ENCODE measurements at places on chromosomes 6 and 20.

- no peak for DNase-seq
Observed at GRCh38 chr20:62232770-62233645, 5.3 kb upstream of the OSBPL2 start.

DNA sequence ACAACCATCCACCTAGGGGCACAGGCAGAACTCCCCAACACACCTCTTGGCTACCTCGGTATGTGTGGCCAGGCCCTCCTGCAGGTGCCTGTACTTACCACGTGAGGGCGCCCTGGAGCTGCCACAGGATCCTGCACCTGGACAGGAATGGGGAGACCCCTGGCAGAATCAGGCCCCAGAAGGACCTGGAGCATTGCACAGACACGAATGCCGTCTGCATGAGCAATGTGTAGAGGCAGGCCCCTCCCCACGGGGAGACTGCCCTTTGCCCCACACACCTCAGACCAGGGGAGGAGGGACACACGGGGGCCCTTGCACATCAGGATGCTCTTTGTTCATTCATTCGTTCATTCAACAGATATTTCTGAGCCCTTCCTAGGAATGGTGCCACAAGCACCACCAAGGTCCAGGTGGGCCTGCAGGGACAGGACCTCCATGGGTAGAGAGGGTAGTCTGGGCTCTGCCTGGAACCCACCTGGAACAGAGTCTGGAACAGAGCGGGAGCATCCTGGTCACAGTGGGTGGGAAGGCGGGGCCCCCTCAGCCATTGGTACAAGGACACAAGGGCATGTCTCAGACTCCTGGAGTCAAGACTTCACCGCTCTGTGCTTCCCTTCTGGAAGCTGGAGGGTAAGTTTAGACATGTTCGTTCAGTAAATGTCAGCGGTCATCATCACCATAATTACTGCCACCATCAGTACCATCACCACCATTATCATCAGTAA is 32.3 kb downstream of the YTHDF1 start:
- no peak for DNase-seq

DNA sequence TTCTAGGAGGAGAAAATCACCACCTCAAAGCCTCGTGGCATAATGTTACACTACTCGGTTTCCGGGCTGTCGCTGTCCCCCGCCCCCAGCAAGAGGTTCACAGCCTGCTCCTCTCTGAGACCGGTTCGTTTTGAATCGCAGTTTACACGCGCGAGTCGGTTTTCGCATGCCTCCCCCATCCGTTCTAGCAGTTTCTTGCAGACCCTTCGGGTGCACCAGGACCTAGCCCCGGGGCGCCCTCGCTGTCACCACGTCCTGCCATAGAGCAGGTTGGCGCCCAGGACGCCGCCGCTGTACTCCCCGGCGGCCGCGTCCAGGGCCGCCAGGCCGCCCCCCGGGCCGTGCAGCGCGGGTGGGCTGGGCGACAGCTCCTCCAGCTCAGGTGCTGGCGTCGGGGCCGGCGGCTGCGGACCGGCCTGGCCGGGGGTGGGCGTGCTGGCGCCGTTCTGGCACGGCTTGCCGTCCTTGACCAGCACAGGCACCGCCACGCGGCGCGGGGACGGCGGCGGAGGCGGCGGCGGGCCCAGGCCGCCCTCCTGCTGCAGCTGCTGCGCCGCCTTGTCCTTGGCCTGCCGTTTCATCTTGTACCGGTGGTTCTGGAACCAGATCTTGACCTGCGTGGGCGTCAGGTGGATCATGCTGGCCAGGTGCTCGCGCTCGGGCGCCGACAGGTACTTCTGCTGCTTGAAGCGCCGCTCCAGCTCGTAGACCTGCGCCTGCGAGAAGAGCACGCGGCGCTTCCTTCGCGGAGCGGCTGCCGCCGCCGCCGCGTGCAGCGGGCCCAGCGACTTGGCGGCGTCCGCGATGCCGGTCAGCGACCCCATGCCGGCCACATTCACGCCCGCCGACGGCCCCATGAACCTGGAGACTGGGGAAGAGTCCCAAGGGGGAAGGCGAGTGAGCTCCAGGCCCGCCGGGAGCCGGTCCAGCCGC is 1.4 kb downstream of the NKX2-4 start:
- DNase-seq, result no peak

- DNase-seq, result no peak
Observed at GRCh38 chr20:3862333-3862732, 15.7 kb downstream of the MAVS start.

GRCh38 chr6:1726341-1726768 is 116.6 kb downstream of the FOXC1 start:
- DNase-seq, result no peak

GRCh38 chr6:31609519-31610406 is 5.3 kb upstream of the AIF1 start:
- DNase-seq, result no peak

DNA sequence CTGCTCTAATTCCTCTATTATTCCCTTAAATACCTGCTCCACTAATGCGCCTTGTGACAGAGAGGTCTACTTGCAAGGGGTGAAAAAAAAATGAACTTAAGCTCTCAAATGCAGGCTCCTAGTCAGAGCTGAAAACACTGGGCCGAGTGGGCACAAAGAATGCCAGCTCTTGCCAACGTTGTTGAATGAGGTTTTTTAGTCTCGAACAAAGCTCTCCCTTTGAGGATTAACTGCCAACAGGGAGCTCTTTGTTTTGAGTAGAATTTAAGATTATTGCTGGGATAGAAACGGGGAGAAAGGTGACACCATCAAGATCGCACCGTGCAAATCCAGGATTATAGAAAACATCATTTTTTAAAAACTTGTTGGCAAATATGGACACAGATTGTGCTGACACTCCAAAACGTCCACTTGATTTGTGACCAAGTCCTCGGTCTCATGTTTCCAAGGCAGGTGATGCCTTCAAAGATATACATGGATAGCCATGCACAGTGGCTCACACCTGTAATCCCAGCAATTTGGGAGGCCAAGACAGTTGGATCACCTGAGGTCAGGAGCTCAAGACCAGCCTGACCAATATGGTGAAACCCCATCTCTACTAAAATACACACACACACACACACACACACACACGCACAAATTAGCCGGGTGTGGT is 163.2 kb downstream of the BMP7 start:
- DNase-seq, result no peak

DNA sequence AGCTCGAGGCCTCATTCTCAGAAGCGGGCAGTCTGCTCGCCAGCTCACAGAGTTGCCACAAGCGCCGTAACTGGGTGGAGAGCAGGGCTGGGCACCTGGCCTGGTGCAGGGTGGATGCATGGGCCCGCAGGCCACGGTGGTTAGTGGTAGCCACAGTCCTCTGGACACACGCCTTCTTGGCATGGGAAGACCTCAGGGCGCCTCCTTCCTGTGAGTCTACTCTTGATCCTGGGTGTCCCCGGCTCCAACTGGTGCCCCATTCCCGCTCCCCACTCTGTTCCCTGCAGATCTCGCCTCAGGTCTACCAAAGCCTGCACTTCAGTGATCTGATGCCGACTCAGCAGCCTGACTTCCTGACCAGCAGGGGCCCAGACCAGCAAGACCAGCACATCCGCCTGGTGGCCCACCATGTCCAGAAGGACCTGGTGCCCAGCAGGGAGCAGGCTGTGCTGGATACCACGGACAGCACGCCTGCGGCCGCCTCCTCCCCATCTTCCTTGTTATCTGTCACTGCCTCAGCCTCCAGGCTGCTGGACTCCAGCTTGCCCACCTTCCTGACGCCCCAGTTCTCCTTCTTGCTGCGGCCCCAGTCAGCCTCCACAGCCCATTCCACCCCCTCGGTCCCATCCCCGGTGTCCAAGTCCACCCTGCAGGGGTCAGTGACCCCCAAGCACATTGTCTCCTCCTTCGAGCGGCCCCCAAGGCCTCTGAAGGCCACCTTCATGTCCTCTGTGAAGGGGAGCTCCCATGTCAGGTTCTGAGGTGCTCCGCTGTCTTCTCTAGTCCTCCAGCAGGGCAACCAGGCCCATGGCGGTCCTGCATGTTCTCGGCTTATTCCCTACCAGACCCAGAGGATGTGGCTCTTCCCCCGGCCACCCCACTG is 43.1 kb downstream of the SUN5 start:
- DNase-seq, result no peak

GRCh38 chr20:64140956-64141355 is 23.3 kb upstream of the MYT1 start:
- no peak for DNase-seq

- DNase-seq, result no peak
Observed at GRCh38 chr6:11179419-11180202, 52.9 kb downstream of the NEDD9 start.

DNA sequence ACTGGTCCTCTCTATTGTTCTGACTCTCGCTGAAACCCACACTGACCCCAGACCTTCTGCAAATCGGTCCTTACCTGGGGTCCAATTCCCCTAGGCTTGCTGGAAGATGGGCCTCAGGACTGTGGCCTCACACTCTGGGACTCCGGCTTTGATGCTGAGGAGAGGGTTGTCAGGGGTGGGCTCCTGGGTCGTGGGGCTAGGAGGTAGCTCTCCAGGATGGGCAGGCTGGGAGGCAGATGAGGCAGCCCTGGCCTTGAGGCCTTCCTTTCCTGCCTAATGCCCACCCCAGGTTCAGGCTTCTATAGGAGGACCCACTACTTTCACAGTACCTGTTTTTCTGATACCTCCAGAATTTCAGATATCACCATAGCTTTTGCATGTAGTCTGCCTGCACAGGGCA is 21.4 kb downstream of the HLA-F start:
- no peak for DNase-seq

- no peak for DNase-seq
Observed at GRCh38 chr6:73207221-73207837, 18.0 kb downstream of the KHDC1L start.

- no peak for DNase-seq
Observed at GRCh38 chr20:52035498-52035897, 156.1 kb downstream of the ZFP64 start.

DNA sequence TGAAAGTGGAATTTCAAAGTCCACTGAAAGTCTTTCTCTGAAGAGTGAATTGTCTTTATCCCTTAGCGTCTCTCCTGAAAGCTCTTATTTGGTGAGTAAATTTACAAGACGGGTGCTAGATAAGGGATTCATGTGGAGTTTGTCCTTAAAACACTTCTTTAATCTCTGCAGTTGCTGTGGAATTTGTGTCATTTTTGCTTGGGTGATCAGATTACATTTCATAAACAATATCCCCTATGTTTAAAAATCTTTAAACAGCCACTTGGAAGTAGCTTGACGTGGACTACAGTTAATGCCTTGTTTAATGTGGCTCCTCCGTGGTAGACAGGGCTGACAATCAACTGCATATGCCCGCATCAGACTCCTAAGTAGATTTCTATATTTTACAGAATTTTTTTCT is 175.4 kb upstream of the ZNF217 start:
- DNase-seq, result no peak

DNA sequence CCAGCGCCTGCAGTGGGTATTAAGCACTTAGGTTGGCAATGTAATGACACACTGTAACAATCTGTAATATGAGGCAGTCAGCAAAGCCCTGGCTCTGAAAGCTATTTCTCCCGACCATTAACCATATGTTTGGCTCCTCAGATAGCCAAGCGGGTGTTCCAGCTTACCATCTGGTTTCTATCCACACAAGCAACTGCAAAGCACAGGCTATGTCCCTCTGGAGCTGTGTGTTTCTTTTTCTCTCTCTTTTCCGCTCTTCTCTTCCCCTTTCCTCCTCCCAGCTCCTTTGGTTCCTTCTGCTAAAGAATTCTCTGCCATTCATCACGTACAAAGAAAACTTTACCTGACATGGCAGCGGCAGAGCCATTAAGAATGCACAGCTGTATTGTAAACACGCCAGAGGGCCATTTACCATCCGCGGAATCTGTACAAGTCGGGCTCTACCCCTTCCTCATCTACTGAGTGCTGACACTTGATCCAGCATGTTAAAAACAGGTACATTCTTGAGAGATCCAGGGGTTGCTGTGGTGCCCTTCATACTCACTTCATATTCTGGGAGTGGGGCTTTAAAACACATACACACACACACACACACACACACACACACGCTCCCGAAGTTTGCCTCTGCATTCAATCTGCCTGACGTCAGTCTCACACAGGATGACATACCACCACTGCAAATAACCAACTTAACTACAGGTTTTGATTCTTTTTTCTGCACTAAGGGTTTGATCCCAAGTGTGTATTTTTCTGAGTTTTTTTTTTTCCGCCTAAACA is 77.2 kb downstream of the BACH2 start:
- DNase-seq, result no peak

GRCh38 chr20:19457611-19458010 is 245.2 kb downstream of the SLC24A3 start:
- DNase-seq, result no peak

GRCh38 chr6:132405143-132405915 is 4.1 kb upstream of the MOXD1 start:
- DNase-seq, result no peak

DNA sequence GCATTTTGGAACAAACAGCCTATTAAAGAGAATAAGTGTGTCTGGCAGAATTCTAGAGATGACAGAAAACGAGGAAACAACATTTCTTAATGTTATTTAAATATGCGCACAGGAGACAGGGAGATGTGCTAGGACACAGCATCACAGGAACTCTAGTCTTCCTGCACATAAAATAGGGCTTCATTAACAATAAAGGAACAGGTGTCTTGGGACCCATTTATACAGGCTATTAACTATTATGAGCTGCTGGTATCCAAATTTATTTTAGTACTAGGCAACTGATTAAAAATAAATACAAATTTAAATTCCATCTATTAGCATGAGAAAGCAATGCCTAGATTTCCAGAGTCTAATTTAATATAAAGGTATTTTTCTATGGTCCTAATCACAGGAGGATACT is 102.3 kb downstream of the PDSS2 start:
- no peak for DNase-seq

DNA sequence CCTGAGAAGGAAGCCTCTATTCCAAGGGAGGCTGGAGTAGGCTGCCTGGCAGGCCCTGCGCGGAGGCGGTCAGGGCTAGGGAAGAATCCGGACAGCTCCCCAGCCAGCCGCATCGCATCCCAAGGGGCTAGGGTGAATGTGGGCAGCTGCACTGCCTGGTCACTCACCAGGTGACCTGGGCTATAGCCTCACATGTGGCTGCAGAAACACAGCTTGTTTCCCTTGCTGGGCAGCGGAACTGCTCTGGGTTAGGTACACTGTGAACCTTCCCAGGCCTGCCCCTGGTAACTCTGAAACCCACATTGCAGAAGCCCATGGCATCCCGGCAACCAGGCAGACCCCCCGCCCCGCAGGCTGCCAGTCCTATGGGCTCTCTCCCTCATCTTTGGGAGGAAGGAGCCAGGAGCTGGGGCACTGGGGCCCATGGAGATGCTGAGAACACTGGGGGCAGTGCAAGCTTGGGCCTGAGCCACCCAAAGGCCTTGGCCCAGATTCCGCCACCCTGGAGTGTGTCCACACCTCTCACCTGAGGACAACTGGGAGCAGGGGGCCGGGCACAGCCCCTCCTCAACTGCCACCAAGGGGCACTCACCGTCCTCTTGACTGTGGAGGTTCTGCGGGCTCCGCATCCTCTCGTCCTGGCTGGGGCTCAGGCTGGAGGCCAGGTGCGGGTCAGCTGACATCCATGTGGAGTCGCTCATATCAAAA is 111.0 kb downstream of the NOL4L start:
- no peak for DNase-seq

DNA sequence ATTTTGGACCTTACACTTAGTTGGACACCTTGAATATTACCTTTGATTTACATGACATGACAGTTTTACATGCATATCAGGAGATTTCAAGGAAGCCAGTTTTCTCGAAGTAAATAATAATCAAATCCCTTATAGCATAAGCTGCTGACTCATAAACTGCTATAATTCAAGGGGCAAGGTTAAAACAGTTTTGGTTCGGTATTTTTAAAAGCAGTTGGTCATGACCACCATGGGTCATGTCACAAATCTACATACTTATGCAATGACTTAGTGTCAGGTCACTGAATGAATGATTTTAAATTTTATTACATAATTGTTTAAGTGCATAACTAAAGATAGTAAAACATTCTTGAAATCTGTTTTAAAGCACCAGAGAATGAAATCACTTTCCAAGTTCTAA is 158.0 kb downstream of the DST start:
- no peak for DNase-seq

Data from stimulated activated CD4-positive, alpha-beta T cell treated with anti-CD3 and anti-CD28 coated beads, Interleukin-1b, Interleukin-23, amount 100 ng/mL, for 1 hour (primary cell).